Activated naive CD4-positive, alpha-beta T cell treated with anti-CD3 and anti-CD28 coated beads, Interleukin-2, amount 10 ng/mL, durations not matched to agents 7 days and 5 days (primary cell): ENCODE measurements at places on chromosomes 12 and 14.

DNA sequence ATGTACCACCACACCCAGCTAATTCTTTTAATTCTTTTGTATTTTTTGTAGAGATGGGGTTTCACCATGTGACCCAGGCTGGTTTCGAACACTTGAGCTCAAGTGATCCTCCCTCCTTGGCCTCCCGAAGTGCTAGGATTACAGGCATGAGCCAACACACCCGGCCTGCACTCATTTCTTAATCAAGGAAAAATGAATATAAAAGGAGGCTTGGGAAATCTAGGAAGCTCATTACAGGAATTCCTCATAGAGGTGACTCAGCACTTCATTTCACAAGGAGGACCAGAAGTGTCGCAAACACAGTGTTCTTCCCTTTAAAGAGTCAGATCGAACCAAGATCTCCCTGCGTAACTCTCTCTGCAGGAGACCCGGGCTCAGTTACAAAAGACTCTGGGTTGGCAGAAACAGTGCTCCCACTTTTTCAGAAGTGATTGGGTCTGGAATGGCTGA, 30.3 kb downstream of the NFKBIA start:
- no peak for DNase-seq

GRCh38 chr14:33352821-33353220, 414.1 kb downstream of the NPAS3 start:
- DNase-seq, result no peak

DNA sequence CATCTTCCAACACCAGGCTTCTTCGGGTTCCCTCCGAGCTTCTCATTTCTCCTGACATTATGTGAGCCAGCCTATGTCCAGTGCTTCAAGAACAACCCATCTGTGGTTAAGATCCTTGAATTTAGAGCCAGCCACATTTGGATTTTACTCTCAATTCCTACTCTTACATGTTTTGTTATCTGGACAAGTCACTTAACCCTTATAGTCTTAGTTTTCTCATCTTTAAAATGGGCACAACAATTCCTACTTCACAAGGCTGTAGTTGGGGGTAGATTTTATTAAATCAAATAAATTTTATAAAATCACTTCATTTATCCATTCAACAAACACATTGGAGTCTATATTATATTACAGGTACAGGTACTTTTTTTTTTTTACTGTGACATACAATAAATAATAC, 105.5 kb upstream of the SLC38A2 start:
- DNase-seq, result no peak

- no peak for DNase-seq
Observed at GRCh38 chr12:80472911-80473500, 29.0 kb downstream of the PTPRQ start.

- no peak for DNase-seq
Observed at GRCh38 chr14:64040044-64040443, 187.2 kb downstream of the SYNE2 start.
